Renal cortex interstitium (tissue), 15 donors: ENCODE measurements at places on chromosomes 5 and 9.

- no peak for DNase-seq
Measured at GRCh38 chr5:142938266-142938880, 168.2 kb downstream of the ARHGAP26 start.

DNA sequence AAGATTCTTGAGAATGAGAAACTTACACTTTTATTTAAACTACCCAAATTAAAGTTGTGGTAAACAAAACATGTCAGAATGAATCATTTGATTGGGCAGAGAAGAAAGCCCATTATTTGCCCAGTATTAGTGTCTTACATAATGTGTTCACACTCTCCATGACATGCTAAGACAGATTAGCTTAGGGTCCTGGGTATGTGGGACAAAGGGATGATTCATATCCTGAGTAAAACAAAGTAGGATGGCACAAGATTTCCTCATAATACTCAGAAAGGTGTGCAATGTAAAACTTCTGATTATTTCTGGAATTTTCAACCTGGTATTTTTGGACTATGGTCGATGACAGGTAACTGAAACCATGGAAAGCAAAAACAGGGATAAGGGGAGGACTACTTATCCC lies 183.9 kb upstream of the POU5F2 start:
- no peak for DNase-seq

DNA sequence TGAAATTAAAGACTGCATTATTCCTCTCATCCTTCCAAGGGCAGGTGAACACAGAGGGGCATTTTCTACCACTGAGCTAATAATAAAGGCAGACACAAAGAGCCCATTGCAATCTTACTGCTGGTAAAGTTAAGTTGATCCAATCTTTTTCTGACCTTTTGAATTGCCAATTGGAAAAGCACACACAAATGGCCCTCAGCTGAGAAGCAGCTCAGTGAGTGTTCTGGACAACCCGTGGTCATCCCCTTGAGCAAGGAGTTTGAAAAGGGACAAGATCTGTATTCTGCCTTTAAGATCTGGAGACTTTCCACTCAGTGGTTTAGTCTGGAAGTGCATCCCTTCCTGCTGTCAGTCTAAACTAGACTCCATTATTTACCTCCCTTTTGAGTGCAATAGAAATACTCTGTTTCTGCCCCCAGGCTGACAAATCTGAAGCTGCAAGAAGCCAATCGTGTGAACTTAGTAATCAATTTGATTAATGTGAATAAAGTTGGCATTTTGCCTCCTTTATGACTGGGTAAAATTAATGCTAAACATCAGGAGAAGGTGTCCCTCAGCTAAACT lies 835.7 kb downstream of the MAT2B start:
- DNase-seq: no peak

DNA sequence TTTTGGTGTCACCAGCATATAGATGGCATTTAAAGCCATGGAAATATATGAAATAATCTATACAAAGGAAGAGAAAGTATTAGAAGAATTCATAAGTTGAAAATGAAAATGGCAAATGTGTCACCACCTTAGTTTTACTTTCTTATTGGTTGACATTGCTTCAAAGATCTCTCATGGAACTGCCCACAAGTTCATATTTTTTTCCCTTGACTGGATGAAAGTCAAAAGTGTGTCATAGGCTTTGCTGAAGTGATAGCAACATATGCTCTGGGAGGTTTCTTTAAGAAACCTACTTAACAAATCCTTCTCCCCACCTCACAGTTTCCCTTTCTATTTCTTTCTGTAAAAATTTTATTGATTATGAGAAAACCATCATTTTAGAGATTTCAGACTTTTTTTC lies 127.2 kb downstream of the VPS13A start:
- DNase-seq: no peak

GRCh38 chr9:130242270-130243014 lies 23.1 kb upstream of the HMCN2 start:
- no peak for DNase-seq

GRCh38 chr5:150599917-150600511 lies 40.4 kb upstream of the SYNPO start:
- DNase-seq: no peak

GRCh38 chr5:8057769-8058168 lies 188.8 kb downstream of the MTRR start:
- no peak for DNase-seq

DNA sequence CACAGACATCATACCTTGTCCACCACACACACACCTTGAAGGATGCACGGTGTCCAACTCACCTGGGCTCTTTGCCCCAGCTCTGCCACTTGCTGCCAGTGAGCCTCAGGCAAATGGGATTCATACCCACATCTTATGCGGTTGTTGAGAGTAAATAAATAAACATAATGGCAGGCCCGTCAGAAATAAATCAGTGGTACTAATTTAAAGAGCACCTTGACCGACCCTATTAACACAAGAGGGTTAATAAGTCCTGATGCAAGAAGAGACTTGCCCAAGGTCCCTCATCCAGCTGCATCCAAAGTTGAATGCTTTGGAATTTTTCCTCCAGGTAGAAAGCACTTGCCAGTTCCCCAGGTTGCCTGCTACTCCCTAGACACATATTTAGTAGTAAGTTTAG lies 11.6 kb upstream of the AKNA start:
- DNase-seq: no peak

DNA sequence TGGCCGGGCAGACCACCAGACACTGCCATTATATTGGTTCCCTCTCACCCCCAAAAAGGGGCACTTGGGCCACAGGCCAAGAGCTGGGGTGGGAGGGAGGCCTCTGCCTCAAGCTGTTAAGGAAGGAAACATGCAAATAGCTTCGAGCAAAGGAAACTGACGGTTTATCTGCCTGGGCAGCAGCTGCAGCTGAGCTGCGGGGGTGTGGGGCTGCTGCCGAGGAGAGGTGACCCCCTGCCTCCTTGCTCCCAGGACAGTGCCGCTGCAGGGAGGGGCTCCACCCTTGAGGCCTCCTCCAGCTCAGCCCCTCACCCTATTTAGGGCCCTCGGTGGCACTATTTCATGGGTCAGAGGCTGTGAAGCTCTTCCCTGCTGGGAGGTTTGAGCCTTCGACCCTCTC lies 789 bp downstream of the DOK3 start:
- no peak for DNase-seq

DNA sequence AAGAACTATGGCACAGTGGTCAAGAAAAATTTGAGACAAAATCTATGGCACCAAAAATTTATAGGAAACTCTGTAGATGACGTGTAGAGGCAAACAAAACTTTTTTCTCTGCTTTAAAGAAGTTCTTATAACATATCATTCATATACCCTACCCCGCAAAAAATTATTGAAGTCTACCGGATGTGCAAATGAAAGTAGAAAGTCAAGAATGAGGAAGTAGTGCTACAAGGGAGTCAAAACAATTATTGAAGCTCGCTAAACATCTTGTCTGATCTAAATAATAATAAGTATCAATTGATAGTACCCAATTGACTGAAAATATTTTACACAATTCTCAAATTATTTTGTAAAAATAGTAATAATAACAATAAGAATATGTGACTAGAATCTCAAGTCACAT lies 398.5 kb downstream of the TAF11L14 start:
- no peak for DNase-seq

DNA sequence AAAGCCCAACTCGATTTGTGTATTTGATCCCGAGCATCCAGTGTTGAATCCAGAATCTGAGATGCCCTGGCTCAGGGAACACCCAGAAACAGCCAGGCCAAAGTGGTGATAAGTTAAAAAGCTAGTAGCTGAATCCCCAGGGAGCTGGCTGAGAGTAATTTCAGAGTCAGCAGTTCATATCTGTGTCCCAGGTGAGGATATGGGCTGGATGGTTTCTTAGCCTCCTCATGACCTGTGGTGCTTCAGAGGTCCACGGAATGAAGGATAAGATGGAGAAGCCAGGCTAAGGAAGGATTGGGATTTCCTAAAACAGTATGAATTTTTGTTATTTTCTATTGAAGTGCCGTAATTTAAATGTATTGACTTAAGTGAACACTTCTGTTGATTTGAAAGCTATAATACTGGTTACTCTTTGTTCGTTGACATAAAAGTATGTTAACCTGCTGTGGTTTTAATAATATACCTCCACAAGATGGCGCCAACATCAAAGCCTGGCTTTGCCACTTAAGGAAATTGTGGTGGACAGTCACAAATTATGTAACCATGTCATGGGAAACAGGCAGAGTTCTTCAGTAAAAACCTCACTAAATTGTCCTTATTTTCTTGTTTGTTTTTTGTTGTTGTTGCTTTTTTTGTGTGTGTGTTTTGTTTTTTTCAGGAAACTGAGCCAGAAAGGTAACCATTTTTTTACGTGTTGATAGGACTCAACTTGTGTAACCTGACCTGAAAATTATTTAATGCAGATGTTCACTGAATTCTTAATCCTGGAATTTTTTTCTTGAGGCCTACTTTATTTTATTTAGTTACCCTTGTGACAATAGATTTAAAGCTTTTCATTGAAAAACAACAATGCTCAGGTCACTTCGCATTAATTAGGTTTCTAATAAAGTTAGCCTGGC lies 11.4 kb downstream of the MTAP start:
- peak; percentile 69 for DNase-seq

GRCh38 chr5:58378613-58379390 lies 81.1 kb downstream of the PLK2 start:
- DNase-seq: no peak

- DNase-seq: no peak
Measured at GRCh38 chr5:126628102-126628501, 27.4 kb downstream of the PHAX start.

GRCh38 chr9:35828716-35829083 lies at the start of gene FAM221B:
TSS of gene FAM221B (minus strand) at chr9:35828732. CDS start at chr9:35826161, 2,571 bp downstream.
- DNase-seq: no peak

DNA sequence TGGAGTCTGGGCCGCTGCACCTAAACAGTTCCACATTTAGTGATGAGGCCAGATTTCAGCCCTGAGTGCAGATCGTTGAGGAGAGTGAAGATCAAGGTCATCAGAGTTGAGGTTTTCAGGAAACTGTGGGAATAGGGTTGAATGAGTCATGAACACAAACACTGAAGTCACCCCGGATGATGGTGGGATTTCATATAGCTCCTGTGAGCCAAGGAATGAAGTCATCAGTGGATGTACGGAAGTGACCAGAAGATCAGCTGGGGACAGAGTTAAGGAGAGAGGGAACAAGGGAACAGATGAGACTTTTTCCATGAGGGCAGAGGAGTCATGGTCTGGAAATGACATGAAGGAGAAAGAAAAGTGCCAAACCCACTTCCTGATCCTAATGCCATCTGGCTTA lies 36.5 kb downstream of the PALM2AKAP2 start:
- DNase-seq: no peak

DNA sequence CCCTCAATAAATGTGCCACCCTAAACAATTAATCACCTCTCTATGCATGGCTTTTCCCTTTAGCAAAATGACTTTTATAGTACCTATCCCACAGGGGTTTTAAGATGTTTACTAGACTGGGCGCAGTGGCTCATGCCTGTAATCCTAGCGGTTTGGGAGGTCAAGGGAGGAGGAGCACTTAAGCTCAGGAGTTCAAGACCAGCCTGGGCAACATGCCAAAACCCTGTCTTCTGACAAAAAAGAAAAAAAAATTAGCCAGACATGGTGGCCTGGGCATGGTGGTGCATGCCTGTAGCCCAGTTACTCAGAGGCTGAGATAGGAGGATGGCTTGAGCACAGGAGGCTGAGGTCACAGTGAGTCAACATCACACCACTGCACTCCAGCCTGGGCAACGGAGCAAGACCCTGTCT lies 13.5 kb downstream of the SH3TC2 start:
- no peak for DNase-seq

DNA sequence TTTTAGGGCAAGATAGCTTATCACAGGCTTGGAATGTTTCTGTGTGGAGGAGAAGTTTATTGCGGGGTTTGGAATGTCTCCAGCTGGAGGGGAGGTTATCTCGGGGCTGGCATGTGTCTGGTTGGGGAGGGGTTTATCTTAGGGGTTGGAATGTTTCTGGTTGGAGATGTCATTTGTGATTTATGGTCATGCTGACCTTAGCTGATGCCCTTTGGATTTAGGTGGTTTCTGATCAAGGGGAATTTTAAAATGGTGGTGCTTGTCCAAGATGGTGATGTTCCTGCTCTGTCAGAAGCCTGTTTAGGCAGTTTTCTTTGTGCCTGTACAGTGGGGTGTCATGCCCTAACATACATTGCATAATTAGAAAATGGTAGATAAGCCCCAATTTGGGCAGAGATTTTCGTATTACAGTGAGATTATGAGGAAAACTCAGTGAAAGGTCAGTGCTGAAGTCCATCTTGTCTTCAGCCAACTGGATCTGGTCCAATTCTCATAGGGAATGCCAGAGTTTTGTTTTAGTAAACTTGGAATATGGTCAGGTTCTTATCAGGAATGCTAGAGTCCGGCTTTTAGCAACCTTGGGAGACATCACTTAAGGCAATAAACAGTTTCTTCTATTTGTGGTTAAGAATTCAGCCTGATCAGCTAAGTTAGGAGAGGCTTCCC lies 14.3 kb downstream of the CDK20 start:
- DNase-seq: no peak

- DNase-seq: peak; percentile 83
Measured at GRCh38 chr5:137660349-137660817, 75.5 kb downstream of the KLHL3 start.

- no peak for DNase-seq
Measured at GRCh38 chr9:128610897-128611296, 45.8 kb downstream of the DYNC2I2 start.

GRCh38 chr9:24464319-24464951 lies 81.3 kb downstream of the IZUMO3 start:
- DNase-seq: no peak

DNA sequence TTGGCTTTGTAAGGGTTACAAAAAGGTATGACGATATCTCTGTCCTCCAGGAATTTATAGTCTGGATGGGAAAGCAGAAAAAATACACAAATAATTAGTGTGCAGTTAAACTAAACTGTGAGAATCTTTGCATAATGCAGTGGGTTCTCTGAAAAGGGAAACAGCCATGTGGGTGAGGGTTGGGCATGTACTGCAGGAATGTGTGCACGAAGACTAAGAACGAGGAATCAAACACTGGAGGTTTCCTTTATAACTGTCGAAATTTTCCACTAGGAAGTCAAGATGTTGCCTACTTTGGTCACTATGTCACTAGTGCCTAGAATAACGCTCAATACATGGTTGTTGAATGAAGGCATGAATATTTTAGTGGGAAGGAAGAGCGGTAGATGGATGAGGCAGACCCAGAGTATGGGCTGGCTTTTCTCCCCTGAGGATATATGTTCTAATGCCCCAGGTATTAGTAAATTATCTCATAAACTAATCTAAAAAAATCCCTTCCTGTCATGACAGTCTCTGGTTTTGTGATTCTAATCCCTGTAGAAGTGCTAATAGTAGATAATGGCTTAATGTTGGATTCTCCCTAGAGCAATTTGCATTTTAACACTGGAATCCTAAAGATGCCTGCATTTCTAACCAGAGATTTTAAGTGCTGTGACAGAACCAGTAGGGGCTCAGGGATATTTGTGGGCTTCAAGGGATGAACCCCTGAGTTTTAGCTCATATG lies 227.3 kb downstream of the NMUR2 start:
- no peak for DNase-seq

- DNase-seq: no peak
Measured at GRCh38 chr5:122327110-122327509, 15.1 kb downstream of the SNCAIP start.

- DNase-seq: no peak
Measured at GRCh38 chr5:172799416-172799815, 28.4 kb upstream of the DUSP1 start.
